Activated naive CD4-positive, alpha-beta T cell treated with anti-CD3 and anti-CD28 coated beads, Interleukin-2, amount 10 ng/mL, durations not matched to agents 7 days and 5 days (primary cell): ENCODE measurements at places on chromosomes 3 and 15.

DNA sequence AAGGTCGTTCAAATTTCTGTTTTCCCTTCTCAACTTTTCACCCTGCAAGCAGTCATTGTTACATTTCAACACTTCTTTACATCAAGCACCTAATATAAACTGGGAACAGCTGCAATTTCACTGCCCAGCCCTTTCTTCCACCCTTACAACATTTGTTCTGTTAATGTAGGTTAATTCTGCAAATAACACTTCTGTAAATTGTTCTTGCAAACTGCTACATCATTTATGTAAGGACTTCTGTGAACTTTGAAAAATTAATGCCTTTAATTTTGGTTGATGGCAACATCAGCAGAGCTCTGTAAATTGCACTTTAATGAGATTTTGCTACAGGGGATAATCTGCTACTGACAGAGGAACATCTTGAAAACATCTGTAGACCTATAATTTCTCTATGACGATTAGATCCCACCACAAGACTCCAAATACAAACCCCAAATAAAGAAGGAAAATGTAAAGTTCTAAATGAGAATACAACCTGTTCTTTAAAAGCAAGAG lies 93.5 kb downstream of the ZIC4 start:
- DNase-seq = no peak

- DNase-seq = no peak
These were observed 82.5 kb downstream of the CHST2 start for GRCh38 chr3:143201870-143202752.

- DNase-seq = no peak
These were observed 84.4 kb upstream of the MEX3B start for GRCh38 chr15:82130248-82130647.

GRCh38 chr3:98095882-98096281 lies 8.9 kb downstream of the OR5AC2 start:
- DNase-seq = no peak

- no peak for DNase-seq
These were observed 319.1 kb upstream of the TBL1XR1 start for GRCh38 chr3:177516158-177517011.
